NB4 (cell line): ENCODE measurements at places on chromosomes 12 and 14.

- no peak for DNase-seq
Measured at GRCh38 chr12:121942145-121942718, 23.8 kb downstream of the CFAP251 start.

GRCh38 chr12:113933201-113933786, 32.8 kb downstream of the RBM19 start:
- no peak for DNase-seq

DNA sequence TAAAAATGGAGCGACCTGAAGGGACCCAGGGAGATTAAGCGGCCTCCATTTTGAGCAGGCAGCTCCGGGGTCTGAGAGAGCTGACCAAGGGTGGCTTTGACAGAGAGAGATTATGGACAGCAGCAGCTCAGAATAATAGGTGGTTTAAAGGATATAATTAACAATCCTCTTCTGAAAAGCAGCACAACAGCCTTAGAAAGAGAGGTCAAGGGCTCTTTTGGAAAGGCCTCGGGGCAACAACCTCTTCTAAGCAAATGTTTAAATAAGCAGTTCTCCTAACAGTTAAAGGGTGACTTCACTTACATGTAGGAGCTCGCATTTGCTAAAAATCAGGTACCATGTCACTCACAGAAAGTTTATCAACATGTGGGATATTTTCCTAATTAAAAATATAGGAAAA, 87.2 kb upstream of the FRMD6 start:
- no peak for DNase-seq

- no peak for DNase-seq
Measured at GRCh38 chr12:47028981-47029708, 50.3 kb upstream of the PCED1B start.

DNA sequence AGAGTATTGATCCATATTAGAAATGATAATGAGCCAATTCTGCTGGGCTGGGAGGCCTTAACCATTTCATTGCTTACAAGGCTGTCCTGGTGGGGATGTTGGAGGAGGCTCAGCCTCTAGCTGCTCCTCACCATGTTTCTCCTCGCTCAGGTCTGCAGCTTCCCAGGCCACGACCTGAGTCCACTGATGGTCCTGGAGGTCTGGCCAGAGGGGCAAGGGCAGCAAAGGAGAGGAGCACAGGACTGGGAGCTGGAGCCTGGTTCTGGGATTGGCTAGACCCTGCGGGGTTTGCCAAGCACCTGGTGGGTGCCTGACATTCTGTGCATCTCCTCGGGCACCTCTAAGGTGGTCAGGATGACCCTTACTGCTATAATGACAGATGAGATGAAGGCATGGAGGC, 92.6 kb downstream of the KIF26A start:
- DNase-seq = no peak

DNA sequence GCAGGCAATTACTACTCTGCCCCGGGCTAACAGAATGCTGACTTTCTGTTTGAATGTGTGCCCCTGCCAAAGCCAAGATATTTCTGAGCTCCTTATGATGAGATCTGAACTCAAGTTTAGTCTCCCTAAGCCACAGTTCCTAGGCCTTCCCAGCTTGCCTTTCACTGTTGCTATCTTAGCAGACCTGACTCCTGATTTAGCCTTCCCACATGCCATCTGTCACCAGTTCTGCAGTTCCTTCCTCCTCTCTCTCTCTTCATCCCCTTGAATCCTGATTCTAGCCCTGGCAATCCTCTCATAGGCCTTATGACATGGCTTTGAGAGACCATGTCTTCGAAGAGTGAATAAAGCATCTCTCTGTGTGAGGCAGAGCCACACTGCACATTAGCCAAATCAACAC, 12.5 kb upstream of the SAMD4A start:
- DNase-seq = no peak

DNA sequence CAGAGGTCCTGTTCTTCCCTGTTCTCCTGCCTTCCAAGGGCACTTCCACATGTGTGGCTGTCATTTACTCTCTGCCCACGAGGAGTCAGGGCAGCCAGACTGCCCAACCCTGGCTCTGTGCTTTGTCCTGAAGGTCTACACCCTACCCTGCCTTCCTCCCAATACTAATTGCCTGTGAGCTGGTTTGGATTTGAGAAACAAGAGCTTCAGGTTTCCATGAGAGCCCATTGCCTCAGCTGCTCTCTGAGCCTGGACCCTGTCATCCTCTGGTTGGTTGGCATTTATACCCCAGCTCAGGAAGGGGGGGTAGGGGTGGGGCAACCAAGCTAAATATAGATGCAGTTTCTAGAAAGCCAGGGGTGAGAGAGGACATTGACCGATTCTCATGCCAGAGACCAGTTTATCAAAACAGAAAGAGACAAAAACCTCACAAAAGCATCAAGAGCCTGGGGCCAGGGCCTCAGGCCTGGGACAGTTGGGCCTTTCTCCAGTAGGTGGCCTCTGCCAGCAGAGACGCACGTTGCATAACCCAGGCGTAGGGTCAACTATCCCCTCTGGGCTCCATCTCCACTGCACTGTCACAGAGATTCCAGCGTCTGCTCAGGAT, 34.5 kb downstream of the VDR start:
- DNase-seq = peak; percentile 54

GRCh38 chr12:131950182-131950913, 606 bp downstream of the EP400 start:
- DNase-seq = peak; percentile 55

DNA sequence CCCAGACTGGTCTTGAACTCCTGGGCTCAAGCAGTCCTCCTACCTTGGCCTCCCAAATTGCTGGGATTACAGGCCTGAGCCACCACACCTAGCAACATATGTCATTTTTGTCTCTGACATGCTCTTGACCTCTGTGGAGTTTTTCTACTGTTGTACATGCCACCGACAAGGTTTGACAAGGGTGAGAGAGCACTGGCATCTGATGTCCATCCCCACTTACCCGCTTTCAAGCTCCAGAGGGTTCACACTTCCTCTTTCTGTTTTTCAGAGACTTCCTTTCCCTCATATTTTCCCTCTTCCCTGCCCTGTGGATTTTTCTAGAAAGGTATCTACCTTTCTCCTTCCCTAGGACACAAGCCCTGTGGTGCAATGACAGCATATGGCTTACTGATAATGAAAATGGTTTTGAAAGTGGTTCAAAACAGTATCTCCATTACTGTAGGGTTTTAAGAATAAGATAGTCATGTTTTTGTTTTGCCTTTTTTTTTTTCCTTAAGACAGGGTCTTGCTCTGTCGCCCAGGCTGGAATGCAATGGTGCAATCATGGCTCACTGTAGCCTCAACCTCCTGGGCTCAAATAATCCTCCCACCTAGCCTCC, 27.7 kb upstream of the PLEKHG3 start:
- DNase-seq = no peak

DNA sequence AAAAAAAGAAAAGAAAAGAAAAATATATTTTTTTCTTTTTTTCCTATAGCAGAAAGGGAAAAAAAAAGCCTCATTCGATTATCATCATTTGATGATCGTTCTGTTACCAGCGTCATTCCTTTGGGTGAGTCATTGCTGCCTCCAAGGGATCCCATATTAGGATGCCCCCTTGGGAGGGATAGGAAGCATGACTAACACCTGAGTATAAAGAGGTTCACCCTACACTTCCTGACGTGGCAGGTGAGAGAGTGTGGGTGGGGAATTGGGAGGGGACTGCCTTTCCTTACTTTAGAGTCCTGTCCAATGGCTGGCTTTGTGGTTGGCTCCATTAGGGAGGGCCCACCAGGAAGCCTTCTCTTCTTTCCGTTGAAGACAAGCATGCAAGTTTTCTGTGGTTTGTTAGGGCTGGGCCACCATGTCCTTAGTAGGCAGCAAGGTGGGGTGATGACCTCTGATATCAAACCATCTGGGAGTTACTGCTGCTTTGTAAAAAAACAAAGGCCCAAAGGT, 56.1 kb upstream of the FUT8 start:
- DNase-seq = peak; percentile 38

GRCh38 chr14:35879151-35879648, 53.1 kb downstream of the BRMS1L start:
- DNase-seq = peak; percentile 54

DNA sequence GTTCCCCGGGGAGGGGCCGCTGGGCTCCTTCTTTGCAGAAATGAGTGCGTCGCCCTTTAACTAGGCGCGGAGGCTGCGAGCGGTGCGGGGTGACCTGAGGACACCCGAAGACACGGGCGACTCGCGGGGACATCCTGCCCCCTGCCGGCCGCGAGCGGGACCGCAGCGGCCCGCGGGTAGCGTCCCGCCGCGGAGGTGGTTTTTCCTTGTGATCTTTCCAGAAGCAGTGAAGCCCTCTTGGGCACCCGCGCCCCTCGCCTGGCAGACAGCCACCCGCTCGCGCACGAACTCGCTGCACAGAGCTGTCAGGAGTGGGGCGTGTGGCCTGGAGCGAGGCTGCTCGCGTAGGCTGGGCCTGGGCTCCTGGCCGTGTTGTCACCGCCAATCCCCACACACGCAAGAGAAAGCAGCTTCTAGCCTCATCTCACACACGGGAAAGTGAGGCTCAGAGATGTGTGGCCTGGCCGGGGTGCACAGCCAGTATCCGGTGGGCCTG, 67.2 kb downstream of the DIO3 start:
- DNase-seq = peak; percentile 77

- DNase-seq = no peak
Measured at GRCh38 chr12:10320643-10321042, 13.0 kb downstream of the KLRD1 start.
